Activated CD8-positive, alpha-beta memory T cell treated with anti-CD3 and anti-CD28 coated beads, Interleukin-2, amount 10 ng/mL, durations not matched to agents 7 days and 5 days (primary cell): ENCODE measurements at places on chromosomes 5 and 9. TPM values are rescaled to one million over a fixed set of nuclear protein-coding genes. Genes with fewer than 3 reads are reported as not detected.

PRR7 gene
- total RNA-seq = 3.1 TPM

LRRC26 gene
- 0.30 TPM for total RNA-seq

GMCL2 gene
- not detected for total RNA-seq

NR5A1 gene
- not detected for total RNA-seq

BNC2 gene
- total RNA-seq = not detected

GARNL3 gene
- 4.0 TPM for total RNA-seq

DHX29 gene
- total RNA-seq = 17.3 TPM

ST8SIA4 gene
- total RNA-seq = 53.3 TPM

CDH10 gene
- not detected for total RNA-seq

TLR4 gene
- not detected for total RNA-seq

HSPA4 gene
- total RNA-seq = 105 TPM

- no peaks in the 10 kb centered on the region for H3K27me3 ChIP-seq
- no peak overlapping the region for H3K27ac ChIP-seq
- peaks cover 4% of the 10 kb centered on the region for H3K36me3 ChIP-seq
- DNase-seq = no peak
Observed at GRCh38 chr9:99680191-99680590, 141.5 kb upstream of the NR4A3 start.

DNA sequence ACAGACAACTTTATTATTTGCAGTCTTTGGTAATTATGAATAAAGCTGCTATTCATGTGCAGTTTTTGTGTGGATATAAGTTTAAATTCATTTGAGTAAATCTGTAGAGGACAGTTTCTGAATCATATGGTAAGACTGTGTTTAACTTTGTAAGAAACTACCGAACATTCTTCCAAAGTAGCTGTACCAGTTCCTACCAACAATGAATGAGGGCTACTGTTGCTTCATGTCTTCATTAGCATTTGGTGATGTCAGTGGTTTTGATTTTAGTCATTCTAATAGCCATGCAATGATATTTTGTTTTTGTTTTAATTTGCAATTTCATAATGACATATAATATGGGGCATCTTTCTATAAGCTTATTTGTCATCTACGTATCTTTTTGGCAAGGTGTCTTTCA, 501.3 kb upstream of the RORB start:
- H3K27me3 ChIP-seq = no peaks in the 10 kb centered on the region
- no peak overlapping the region for H3K27ac ChIP-seq
- no peak overlapping the region for H3K4me3 ChIP-seq
- H3K36me3 ChIP-seq = no peaks in the 10 kb centered on the region
- no peak for DNase-seq

DNA sequence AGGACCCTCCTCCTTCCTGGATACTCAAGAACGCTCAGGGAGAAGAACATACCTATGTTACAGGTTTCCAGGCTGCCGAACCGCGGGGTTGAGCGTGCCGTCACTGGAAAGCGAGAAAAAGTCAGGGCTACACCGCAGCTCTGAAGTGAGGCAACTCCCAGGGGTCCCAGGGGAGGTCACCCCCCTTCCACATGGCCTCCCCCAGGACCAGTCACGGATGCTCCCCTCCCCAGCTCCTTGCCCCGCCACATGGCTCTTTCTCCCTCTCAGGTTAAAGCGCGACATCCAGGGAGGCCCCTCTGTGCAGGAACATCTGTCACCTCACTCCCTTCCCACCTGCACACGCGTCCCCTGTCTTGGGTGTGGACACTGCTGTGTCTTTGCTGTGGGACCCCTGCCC, 44.0 kb upstream of the ZNF354A start:
- no peak overlapping the region for H3K27ac ChIP-seq
- no peak for DNase-seq
- no peak overlapping the region for H3K4me3 ChIP-seq
- peaks cover 4% of the 10 kb centered on the region for H3K4me1 ChIP-seq
- H3K36me3 ChIP-seq = no peaks in the 10 kb centered on the region

DNA sequence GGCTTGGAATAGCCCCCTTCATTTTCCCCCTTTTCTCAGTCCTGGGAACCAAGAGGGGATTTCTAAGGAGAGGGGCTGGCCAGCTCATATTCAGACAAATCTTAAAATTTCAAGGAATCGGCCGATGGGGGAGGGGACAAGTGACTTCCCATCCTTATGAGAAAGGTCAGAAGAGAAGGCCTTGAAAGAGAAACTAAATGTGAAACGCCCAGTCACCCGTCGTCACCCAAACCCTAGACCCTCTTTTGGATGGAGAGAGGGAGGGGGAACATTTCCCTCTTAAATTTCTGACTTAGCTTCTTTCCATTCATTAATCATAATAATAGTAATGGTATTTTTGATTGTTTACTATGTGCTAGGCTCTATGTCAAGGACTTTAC, 850 bp upstream of the CCL19 start:
- H3K27ac ChIP-seq = no peak overlapping the region
- H3K4me3 ChIP-seq = no peak overlapping the region
- no peak for DNase-seq
- H3K36me3 ChIP-seq = no peaks in the 10 kb centered on the region
- no peaks in the 10 kb centered on the region for H3K27me3 ChIP-seq

DNA sequence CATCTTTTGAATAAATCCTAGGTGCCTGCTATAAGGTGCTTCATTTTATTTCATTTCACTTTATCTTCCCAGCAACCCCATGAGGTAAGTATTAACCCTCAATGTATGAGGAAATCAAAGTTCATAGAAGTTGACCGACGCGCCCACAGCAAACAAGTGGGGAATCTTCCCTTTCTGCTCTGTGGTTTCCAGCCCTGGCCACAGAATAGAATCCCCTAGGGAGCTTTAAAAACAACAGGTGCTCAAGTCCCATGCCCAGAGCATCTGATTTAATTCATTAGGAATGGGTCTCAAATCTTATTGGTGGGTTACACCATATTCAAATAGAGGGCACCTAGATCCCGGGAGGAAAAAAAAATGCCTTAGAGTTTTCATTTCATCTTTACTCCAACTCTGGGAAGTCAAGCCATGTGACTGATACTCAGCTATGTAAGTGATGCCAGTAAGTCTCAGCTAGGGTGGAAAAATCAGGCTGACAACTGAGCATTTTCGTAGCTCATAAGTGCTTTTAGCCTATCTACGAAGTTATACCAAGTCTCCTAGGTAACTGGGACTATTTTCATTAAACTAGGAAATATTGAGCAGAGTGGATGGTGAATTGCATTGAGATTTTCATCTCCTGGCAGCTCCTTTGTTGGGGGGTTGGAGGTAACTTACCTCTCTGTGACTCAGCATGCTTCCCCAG, 353.4 kb upstream of the SLC30A5 start:
- H3K4me1 ChIP-seq = peaks cover 13% of the 10 kb centered on the region
- H3K27me3 ChIP-seq = peaks cover 7% of the 10 kb centered on the region
- no peaks in the 10 kb centered on the region for H3K36me3 ChIP-seq
- no peak overlapping the region for H3K27ac ChIP-seq
- no peak for DNase-seq

DNA sequence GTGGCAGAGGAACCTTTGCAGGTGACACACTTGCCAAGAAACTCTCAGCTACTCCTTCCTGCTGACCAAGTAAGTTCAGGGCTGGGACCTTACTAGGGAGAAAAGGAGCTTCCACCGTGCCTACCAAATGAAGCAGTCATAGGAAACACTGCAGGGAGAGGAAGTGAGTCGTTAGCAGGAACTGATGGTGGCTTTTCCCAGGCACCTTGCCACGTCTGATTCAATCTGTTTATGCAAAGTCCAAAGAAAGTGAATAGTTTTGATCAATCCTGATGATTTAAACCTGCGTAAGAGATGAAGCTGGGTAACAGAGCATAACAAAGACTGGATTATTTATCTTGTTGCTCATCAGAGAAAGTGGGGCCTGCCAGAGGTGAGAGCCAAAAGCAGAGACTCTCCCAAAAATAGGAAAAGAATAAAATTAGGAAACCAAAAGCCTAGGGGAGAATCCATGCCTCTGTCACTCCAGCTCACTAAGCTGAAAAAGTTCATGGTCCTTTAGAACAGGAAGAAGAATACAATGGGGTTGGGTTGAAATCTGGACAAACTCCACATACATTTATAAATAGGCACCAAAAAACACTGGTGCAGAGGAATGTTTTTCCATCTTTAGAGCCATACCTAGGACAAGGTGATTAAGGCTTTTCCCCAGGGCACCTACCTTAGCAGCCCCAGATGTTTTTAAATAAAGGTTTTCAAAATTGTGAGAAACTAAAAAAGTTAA, 9.3 kb upstream of the PFDN1 start:
- H3K27ac ChIP-seq = no peak overlapping the region
- no peak overlapping the region for H3K4me3 ChIP-seq
- H3K36me3 ChIP-seq = no peaks in the 10 kb centered on the region
- no peak for DNase-seq
- peaks cover 22% of the 10 kb centered on the region for H3K27me3 ChIP-seq

GRCh38 chr9:16290169-16290568, 580.3 kb downstream of the BNC2 start:
- no peak overlapping the region for H3K4me3 ChIP-seq
- H3K27me3 ChIP-seq = no peaks in the 10 kb centered on the region
- DNase-seq = no peak
- no peak overlapping the region for H3K27ac ChIP-seq
- no peaks in the 10 kb centered on the region for H3K4me1 ChIP-seq

DNA sequence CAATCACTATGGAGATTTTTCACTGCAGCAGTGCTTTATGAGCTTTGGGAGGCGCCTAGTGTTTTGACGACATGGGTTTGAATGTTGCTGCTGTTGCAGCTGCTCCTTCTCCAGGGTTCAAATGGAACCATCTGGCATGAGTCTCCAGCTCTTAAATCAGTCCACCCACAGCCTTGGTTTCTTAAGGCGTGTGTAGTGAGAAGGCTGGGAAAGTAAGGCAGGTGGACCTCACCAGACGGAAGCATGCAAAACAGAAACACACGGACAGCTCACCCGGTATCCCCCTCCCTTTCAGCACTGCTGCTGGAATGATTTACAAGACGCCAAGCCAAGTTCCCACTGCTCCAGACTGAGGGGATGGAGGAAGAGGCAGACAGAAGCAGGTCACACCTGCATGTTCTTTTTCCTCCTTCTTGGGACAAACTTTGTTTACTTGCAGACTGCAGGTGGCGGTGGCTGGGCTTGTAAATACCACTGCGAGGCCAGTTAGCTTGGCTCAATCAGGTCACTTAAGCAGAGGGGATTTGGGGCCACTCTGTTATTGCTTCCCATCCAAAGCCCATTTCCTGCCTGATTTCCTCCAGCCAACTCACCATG, 47.4 kb downstream of the ADAM19 start:
- no peak overlapping the region for H3K4me3 ChIP-seq
- H3K36me3 ChIP-seq = peaks cover 90% of the 10 kb centered on the region
- H3K4me1 ChIP-seq = peaks cover 53% of the 10 kb centered on the region
- H3K27ac ChIP-seq = peak overlapping the region; percentile 54
- H3K27me3 ChIP-seq = no peaks in the 10 kb centered on the region

- no peaks in the 10 kb centered on the region for H3K4me1 ChIP-seq
- no peak for DNase-seq
- no peak overlapping the region for H3K27ac ChIP-seq
- H3K36me3 ChIP-seq = no peaks in the 10 kb centered on the region
- peaks cover 3% of the 10 kb centered on the region for H3K27me3 ChIP-seq
Observed at GRCh38 chr9:79384501-79384900, 187.3 kb upstream of the TLE4 start.

DNA sequence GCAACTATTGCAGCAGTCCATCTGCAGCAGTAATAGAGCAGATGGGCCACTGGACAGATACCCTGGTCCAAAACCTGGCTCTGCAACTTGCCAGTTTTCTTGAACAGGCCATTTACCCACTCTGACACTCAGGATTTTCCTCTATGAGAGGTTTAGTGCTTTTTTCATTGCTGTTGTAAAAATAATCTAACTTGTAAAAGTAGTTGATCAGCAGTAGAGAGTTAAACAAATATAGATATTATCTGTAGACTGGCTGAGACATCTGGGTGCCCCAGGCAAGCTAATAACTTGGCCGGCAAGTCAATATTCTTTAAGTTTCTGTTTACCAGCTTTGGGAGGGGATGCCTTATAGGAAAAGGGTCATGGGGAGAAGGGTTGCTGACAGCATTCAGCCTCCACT, 4.1 kb downstream of the DAPK1 start:
- H3K27ac ChIP-seq = no peak overlapping the region
- H3K36me3 ChIP-seq = no peaks in the 10 kb centered on the region
- H3K27me3 ChIP-seq = peaks cover 29% of the 10 kb centered on the region
- peaks cover 6% of the 10 kb centered on the region for H3K4me1 ChIP-seq
- no peak overlapping the region for H3K4me3 ChIP-seq

DNA sequence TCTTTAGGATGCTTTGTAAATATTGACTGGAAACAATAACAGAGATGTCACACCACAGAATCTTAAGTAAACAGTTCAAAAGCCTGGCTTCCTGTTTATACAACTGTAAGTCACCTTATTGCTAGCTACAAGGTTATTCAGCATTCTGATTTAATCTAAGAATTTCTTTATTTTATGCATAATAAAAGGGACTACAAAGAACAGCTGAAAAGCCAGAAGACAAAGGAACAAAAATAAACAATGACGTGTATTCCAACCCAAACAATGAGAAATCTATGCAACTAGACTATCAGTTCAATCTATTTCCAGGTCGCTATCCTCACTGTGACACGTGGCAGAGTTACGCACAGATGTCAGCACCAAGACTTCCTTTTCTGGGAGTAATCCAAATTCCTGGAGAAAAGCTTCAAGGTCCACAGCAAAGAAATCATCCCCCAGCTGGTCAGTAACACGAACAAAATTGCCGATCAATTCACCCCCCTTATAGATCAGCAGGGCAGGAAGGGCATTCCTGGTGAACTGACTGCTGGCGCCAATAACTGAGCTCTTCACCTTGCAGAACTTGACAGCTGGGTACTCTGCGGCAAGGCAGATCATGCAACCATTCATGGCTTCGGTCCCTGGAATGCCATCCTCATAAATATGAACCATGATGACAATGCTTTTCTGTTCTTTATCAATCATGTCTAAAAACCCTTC, 8.4 kb downstream of the PDCL start:
- no peak for DNase-seq

- DNase-seq = no peak
- H3K27me3 ChIP-seq = no peaks in the 10 kb centered on the region
- H3K4me1 ChIP-seq = no peaks in the 10 kb centered on the region
- H3K36me3 ChIP-seq = no peaks in the 10 kb centered on the region
- no peak overlapping the region for H3K27ac ChIP-seq
- no peak overlapping the region for H3K4me3 ChIP-seq
Observed at GRCh38 chr5:43941806-43942205, 338.8 kb downstream of the NNT start.

GRCh38 chr9:134180786-134181647, 16.7 kb upstream of the RNU6ATAC start:
- H3K27ac ChIP-seq = no peak overlapping the region
- peaks cover 6% of the 10 kb centered on the region for H3K36me3 ChIP-seq
- no peak for DNase-seq
- no peak overlapping the region for H3K4me3 ChIP-seq
- H3K27me3 ChIP-seq = peaks cover 16% of the 10 kb centered on the region

- DNase-seq = no peak
- no peaks in the 10 kb centered on the region for H3K36me3 ChIP-seq
- peaks cover 10% of the 10 kb centered on the region for H3K4me1 ChIP-seq
- H3K27ac ChIP-seq = no peak overlapping the region
Observed at GRCh38 chr5:35212122-35212982, 17.9 kb downstream of the PRLR start.

- no peak for DNase-seq
- no peaks in the 10 kb centered on the region for H3K27me3 ChIP-seq
- peak overlapping the region; percentile 26 for H3K27ac ChIP-seq
- H3K4me1 ChIP-seq = peaks cover 56% of the 10 kb centered on the region
Observed at GRCh38 chr5:172144291-172144815, 43.7 kb downstream of the STK10 start.

- no peak overlapping the region for H3K27ac ChIP-seq
- peaks cover 3% of the 10 kb centered on the region for H3K4me1 ChIP-seq
- no peaks in the 10 kb centered on the region for H3K27me3 ChIP-seq
- no peak for DNase-seq
Observed at GRCh38 chr9:33425128-33425533, 22.3 kb downstream of the AQP3 start.

- H3K4me3 ChIP-seq = no peak overlapping the region
- H3K27me3 ChIP-seq = no peaks in the 10 kb centered on the region
- H3K36me3 ChIP-seq = peaks cover 41% of the 10 kb centered on the region
- H3K27ac ChIP-seq = no peak overlapping the region
Observed at GRCh38 chr5:176486189-176486757, 38.1 kb downstream of the FAF2 start.
